D341Med (cell line): ENCODE measurements at places on chromosomes 5 and 9.

- no peak for DNase-seq
Observed at GRCh38 chr9:89496645-89497256, 1.2 kb downstream of the SEMA4D start.

- DNase-seq: no peak
Observed at GRCh38 chr9:17863213-17863883, 284.5 kb downstream of the SH3GL2 start.

DNA sequence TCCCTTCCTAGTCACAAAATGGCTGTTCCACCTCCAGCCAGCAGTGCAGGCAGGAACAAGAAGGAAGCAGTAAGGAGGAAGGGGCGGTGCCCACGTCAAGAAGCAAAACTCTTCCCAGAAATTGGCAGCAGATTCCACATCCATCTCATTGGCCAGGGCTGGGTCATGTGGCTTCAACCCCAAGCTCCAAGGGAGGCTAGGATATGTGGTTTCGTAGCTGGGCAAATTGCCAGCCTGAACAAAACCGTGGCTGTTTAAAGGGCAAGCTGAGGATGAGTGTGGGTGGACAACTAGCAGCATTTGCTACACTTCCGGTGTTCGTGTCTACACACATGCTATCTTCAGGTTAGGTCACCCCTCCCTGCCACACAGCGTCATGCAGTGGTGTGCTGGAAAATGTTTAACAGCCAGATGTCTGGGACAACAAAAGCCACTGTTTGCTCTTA lies 92.1 kb upstream of the MAP1B start:
- DNase-seq: no peak

- no peak for DNase-seq
Observed at GRCh38 chr5:173452119-173452905, 124.1 kb upstream of the STC2 start.

GRCh38 chr9:131950487-131950886 lies 129.2 kb downstream of the MED27 start:
- DNase-seq: no peak

DNA sequence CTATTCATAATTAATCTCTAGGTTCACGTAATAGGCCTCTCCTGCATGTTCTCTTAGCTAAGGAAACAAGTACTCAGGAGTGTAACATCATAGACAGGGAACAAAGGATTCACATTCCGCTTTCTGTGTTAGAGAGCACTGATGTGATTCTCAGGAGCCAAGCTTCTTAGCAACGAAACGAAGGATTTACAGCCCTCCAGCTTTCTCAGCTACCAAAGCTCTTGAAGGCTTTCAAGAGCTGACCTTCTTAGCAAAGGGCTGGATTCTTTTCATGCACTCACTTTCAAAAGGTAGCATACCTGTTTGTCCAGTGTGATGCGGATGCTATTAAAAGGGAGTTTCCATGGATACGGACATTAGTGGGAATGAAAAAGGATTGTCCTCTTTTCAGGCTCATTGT lies 107.4 kb downstream of the TUSC1 start:
- DNase-seq: no peak

DNA sequence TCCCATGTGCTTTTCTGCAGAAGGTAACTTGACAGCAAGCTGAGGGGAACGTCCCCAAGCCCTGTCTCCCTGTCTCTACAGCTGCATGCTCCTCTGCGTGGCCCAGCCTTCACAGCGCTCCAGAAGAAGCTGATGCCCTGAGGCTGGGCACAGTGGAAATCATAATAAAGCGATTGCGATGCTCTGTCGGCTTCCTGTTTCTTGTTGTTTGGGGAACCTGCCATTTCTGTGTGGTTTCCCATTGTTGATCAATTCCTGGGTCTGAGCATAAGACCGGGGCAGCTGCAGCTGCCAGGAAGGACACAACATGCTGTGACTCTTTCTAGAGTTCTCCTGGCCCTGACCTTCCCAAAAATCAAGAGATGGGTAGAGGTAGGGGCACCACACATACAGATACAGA lies 7.2 kb upstream of the DNAJB5 start:
- no peak for DNase-seq

DNA sequence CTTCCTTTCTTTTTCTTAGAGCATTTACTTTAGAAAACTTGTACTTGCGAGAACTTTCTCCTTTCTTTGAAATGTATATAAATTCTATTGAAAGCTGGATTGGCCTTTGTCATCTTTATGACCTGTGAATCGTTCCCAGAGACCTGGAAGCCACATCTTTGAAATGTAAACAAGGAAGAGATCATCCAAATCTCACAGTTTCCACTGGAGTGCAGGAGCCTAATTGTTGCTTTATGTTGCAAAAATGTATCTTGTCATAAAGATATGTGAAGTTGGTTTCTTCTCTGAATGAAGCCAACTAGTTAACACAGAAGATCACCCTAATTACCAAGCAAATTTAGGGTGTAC lies 1101.8 kb downstream of the TAF11L14 start:
- DNase-seq: no peak

GRCh38 chr5:14842117-14842516 lies 29.5 kb downstream of the ANKH start:
- no peak for DNase-seq

DNA sequence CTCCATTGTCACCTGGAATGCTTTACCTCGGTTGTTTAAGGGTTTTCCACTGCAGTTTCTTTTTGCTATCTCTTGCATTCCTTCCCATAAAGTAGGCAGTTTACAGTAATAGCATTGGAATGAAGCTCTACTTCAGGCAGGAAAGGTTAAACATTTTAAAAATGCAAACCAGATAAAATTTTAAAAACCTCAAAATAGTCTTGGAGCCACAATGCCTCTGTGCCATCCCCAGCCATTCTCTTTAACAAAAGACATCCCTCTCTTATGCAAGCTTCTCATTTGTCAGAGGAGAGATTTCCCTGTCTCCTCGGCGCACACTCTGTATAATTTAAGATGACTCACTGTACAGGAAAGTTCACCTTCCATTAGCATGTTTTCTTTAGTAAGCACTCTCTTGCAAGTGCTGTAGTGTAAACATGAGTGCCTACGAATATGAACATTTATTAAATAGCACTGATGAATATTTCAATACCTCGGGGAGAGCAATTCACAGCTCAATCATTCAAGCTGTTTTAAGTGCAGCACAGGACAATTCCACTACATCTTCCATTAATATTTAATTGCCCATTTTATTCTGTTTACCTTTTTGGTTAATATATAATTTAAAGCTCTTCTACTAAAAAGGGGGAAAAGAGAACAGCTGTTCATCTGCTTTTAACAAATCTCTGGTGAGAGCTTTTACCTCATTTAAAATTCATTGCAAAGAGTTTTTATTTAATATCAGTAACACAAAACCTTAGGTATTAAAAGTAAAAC lies 343.6 kb downstream of the SPATA31D1 start:
- no peak for DNase-seq

- DNase-seq: peak; percentile 24
Observed at GRCh38 chr9:138046641-138047301, 169.2 kb downstream of the CACNA1B start.

DNA sequence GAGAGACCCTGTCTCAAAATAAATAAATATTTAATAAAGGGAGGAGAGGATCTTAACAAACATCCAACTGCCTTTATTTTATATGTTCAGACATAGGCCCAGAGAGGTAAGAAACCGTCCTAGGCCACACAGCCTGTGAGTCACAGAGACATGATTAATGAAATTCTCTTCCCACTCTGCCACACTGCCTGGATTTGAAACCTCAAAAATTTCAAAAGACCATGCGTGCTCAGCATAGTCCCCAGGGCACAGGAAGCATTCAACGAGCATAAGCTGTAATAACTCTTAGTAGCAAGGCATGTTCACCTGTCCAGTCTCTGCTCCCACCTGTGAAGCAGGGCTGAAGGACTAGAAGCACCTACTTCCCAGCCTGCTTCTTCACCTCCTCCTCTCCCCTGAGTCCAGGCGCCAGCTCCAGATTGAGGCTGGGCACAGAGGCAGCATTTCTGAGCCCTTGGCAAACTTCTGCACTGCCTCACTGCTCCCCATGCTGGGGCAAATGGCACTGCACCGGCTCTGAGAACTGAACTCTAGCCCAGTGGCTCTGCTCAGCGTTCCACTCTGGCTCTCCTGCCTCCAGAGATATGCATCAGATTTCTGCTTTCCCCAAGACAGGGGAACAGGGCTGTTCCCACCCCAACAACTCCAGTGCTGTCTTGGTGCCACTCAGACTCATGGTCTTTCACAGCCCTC lies 1.1 kb downstream of the FAT2 start:
- DNase-seq: no peak

GRCh38 chr5:20231040-20231439 lies 243.0 kb upstream of the CDH18 start:
- DNase-seq: no peak
